BJ (cell line): ENCODE measurements at places on chromosomes 1 and 21. TPM values are rescaled to one million over a fixed set of nuclear protein-coding genes. Genes with fewer than 3 reads are reported as not detected.

The PGBD5 gene
- polyA plus RNA-seq: 0.06 and 0.07 TPM in 2 replicates

The SSR2 gene
- polyA plus RNA-seq: 891 and 935 TPM in 2 replicates

The RAB29 gene
- 12.1 and 13.4 TPM in 2 replicates for polyA plus RNA-seq

GRCh38 chr1:91120936-91121335 lies 99.1 kb upstream of the ZNF644 start:
- DNase-seq: no peak

GRCh38 chr1:110233861-110234260 lies 23.7 kb downstream of the KCNC4 start:
- no peak for DNase-seq

DNA sequence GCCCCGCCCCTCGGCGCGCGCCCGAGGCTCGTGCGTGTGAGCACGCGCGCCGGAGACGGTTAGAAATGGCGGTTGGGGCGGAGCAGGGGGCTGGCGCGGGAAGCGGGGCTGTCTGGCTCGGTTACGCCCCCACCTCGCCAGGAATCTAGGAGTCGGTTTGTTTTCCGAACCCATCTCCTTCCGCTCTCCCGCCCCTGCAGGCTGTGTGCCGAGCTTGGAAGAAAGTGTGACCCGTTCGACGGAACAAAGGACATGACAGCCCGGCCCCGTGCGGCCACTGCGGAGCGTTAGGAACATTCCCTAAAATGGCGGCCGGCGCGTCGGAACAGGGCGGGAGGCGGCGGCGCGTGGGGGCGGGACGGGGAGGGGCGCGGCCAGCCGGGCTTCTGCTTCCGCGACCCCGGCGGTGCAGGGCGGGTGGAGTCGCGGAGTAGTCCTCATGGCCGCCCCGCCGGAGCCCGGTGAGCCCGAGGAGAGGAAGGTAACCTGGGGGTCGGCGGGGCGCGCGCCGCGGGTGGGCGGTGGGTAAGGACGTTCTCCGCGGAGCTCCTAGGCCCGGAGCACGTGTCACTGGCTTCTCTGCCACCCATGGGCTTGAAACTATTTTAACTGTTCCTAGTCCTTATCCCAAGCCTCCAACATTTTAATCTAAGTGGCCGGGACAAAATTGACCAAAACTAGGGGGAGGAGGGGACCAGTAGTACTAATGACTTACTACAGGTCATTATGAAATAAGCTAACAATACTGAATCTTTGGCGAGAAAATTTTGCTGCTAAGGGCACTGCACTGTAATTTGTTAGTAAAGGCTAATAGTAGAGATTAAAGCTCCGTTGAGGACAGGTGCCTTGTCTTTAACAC lies at the start of gene COX20:
Gene COX20 (plus strand): TSS at position 383 of the 859 bp plus-strand sequence. CDS start 57 bp downstream, at position 440.
- peak; percentile 38 for DNase-seq

DNA sequence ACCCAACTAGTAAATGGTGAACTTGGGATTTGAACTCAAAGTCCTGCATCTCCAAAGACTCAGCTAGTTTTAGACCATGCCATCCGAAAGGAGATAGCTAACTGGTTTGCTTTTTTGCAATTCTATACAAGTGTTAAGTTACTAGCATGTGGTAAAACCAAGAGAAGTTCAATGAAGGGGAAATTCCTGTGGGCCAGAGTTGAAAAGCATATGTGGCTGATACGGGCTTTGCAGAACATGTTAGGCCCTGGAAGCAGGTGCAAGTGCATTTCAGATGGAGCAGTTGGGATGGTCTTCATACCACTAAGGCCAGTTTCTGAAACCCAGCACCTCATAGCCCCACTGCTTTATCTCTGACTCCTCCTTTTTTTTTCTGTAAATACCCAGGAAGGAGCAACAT lies 620.9 kb downstream of the PLPP3 start:
- DNase-seq: no peak

DNA sequence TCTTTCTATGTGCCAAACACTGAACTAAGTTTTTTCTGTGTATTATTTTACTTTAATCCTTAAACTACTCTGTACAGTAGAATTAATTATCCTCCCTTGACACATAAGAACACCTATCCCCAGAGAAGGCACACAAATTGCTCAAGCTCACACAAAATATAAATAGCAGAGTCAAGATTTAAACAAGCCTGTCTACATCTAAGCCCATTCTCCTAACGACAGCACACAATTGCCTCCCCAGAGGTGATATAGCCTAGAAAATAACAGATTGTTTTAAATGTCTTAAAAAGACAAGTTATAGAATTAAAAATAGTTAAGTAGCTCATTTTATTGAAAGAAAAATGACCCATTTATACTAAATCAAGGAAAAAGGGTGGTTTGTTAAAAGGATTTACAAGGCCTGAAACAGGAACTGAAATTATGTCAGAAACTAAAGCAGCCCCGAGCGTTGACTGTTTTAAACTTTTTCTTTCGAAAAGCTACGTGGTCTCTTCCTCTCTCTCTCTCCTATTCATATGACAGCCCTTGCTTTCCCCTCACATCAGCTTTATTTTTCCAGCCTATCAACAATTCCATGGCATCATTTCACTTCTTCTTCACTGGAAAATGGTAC lies 30.5 kb downstream of the TNFSF18 start:
- DNase-seq: no peak

- no peak for DNase-seq
These were observed 48.0 kb upstream of the NHLH2 start for GRCh38 chr1:115888976-115889375.

DNA sequence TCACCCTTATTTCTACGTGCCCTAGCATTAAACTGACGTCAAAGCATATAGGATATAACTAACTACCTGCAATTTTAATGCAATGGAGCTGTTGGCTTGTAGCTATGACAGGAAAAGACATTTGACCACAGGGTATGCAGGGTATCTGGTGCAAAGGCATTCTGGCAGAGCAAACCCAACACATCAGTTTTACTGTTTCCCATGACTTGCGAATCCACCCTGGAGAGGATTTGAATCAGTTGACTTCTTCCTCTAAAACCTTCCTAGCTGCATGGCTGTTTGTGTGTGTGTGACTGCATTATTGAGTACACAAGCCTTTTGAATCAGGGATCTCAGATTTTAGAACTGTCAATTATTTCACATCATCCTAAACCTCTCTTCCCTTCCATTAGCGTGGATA lies 41.7 kb upstream of the SYT14 start:
- no peak for DNase-seq
